NCI-H2029 treated with DMSO at 0.1 percent for 48 hours (cell line): ENCODE measurements at places on chromosomes 1 and 21.
A peak's percentile ranks its signal among the peaks of the same experiment; 100 is the strongest.

- no peak for DNase-seq
Measured at GRCh38 chr1:81797701-81798100, 3.0 kb upstream of the ADGRL2 start.

- DNase-seq: no peak
Measured at GRCh38 chr1:6601923-6602668, 573 bp downstream of the KLHL21 start.

- DNase-seq: no peak
Measured at GRCh38 chr1:86965012-86965826, 50.8 kb downstream of the HS2ST1 start.

- no peak for DNase-seq
Measured at GRCh38 chr1:151060657-151061421, 642 bp downstream of the MLLT11 start.

GRCh38 chr1:245856944-245857531 lies 650.0 kb downstream of the SMYD3 start:
- DNase-seq: no peak

DNA sequence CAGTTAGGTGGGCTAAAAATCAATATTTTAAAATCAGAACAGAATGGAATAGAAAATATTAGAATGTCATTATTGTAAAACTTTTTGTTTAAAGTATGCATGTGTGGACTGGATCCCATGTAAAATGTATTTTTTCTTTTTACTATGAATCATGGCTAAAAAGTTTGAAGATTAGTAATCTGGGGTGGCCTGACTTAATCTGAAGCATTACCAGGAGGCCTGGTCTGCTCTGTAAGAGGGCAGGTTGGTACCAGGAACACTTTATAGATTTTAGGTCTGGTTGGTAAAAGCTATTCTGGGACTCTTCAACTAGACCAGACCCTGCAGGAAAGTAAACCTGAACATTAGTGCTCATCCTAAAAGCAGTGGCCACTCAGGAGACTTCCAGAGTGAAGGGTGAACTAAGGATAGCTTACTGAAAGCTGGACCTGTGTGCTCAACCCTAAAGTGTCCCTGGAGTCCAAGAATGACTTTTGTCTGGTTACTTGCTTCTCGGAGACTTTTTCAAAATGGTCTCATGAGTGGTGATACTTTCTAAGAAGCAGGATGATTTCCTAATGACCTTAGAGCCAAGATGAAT lies 16.5 kb downstream of the RGL1 start:
- DNase-seq: no peak

DNA sequence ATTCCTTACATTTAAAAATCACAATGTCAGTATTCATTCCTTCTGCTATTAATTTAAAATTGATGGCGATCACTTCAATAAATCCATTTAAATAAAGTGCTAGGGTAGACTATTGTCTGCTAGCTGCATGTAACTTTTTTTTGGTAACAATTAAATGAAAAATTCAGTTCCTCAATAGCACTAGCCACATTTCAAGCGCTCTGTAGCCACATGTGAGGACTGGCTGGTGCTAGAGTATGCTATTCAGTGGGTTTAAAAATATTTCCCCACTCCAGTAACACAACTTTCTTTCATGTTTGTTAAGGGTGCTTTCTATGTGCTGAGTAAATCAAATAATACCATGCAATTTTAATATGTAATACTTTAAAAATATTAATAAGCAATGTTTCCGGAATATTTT lies 108.2 kb downstream of the LTN1 start:
- DNase-seq: no peak

GRCh38 chr1:159113596-159114433 lies 37.2 kb upstream of the AIM2 start:
- DNase-seq: no peak

DNA sequence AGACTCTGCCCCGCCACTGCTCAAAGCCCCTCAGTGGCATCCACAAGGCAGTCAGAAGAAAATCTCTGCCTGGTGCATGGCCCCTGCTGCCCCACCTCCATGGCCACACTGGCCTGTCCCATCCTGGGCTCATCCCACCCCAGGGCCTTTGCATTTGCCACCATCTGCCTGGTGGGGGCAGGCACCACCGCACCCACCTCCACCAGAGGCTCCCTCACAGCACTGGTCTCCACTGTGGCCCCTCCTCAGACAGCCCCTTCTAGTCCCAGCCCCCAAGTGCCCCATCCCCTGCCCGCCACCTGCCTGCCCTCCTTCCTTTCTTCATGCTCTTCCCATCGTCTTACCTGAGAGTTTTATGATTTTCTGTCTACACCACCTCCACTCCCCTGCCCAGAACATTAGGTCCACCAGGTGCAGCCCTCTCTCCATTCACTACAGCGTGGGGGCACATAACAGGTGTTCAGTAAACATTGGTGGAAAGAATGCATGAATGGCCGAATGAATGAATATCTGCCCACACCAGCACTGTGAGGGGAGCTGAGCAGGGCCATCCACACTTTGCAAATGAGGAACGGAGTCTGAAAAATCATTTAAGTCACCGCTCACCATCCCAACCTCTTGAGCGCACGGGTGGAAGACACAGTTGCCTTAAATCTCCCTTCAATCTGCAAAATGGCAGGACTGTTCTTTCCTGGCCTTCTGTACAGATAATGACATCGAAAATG lies 2.1 kb downstream of the PRDM15 start:
- no peak for DNase-seq

DNA sequence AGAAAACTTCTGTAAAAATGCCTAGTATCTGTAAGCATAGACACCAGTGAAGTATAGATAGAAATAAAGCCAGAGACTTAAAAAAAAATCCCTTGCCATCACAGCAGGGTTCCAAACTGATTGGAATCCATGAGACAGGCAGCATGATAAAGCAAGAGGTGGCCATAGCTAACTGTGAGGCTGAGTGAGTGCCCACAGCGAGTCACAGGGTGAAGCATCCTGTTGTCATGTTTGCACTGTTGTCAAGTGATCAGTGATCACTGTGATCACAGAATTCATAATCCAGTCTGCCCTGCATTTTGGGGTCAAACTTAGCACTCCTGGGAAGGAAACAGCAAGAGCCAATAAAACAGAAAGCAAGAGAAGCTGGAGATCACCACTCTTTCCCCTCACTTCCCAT lies 33.3 kb downstream of the LRRC8B start:
- no peak for DNase-seq

GRCh38 chr1:51679435-51679834 lies 62.5 kb downstream of the OSBPL9 start:
- DNase-seq: no peak

GRCh38 chr1:79738101-79738500 lies 731.6 kb upstream of the ADGRL4 start:
- no peak for DNase-seq

DNA sequence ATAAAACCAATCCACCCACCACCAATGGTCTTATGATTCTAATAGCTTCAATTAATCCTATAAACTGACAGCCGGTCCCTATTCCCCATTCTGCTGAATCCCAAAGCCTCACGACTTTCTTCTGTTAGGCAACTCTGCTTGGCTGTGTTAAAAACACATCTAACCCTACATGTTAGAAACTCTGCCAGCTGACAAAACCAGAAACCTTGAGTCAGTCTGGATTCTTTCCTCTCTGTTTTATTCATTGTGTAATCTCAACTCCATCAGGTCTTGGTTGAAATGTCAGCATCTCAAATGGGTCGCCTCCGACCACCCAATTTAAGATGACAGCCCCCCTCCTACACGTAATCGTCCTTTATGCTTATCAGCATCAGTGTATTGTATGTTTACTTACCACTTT lies 312.1 kb downstream of the DISC1 start:
- no peak for DNase-seq

DNA sequence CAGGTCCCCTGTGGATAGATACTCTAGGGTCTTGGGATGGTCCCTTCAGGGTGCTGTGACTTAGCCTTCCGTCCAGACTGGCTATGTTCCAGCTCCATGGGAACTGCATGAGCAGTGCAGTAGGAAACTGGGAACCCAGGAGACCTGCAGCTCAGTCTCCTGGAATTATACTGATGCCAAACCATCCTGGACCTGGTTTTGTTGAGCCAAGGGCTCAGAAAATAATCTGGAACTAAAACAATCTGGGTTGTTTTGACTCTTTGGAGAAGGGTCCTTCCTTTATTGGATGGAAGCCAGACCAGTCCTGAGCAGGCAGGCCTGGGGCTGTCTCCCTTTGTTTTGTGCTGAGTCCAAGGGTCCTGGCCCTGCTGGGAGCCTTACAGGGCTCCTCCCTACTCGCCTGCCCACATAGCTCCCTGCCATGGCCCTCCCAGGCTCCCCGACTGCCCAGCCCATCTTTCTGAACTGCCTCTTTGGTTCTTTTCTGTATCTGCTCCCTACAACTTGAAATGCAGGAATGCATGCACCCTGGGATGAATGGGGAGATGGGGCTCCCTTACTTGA lies 1.2 kb downstream of the IPO13 start:
- DNase-seq: no peak

GRCh38 chr1:18062185-18062584 lies 45.4 kb upstream of the IGSF21 start:
- DNase-seq: no peak

DNA sequence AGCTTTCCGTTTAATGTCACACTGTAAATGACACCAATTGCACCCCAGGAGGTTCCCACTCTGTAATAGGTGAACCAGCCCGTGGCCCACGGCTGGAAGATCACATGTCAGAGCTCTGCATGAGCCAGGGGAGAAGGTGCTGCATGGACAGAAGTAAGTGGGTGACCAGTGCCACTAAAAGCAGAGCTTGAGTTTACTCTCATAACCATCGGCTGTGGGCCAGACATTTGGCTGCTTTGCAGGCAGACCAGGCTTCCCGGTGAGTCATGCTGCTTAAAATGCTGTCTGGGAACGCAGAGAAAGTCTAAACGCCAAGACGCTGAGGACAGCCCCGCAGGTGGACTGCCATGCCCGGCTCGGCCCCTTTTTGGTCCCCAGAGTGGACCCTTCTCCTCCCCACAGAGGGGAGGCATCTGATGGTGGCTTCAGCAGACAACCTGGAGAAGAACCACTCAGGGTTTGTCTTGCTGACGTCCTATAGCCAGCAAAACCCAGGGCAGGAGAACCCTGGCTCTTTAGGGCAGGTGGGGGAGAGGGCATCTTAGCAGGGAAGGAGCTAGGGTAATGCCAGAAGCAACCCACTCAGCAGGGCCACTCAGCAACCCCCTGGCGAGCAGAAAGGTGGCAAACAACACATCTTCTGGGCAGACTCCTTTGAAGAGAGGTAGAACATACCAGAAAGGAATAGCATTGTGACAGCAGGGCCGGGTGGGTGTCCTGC lies 7.3 kb downstream of the KIAA2013 start:
- no peak for DNase-seq

GRCh38 chr1:48246727-48247126 lies 24.2 kb downstream of the SLC5A9 start:
- peak; percentile 95 for DNase-seq

DNA sequence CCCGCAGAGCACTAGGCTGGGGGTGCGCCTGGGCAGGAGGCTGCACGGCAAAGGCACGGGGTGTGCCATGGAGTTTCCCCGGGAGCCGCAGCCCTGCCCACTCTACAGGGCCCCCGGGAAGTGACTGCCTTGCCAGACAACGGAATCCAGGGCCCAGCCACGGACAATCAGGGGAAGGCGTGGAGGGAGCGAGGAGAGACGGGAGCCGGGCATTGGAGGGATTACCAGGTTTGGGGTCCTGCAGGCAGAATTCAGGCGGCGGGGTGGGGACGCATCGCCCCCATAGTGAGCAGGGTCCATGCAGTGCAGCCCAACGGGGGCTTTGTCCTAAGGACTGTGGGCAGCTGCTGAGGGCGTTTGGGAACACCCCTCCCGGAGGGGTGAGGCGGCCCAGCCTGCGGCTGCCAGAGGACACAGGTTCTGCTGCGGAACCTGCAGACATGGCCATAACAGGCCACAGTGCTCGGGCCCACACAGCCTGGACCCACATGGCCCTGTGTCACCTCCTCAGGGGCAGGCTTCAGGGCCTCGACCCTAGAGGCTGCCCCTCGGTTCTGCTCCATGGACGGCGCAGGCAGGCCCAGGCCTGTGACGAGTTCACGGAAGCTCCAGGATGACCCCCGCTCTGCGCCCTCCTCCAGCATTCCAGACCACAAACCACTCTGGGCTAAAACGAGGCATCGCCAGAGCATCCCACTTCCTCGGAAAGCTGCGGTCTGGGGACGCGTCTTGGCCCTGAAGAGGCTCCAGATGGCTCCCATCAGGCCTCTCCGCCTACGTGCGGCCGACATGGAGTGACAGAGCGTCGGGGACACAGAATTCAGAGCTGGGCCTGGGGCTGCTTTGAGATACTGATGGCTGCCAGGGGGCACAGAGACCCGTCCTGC lies 54.5 kb downstream of the COL6A1 start:
- DNase-seq: no peak

GRCh38 chr21:36504067-36505058 lies 24.4 kb upstream of the CLDN14 start:
- DNase-seq: peak; percentile 67

DNA sequence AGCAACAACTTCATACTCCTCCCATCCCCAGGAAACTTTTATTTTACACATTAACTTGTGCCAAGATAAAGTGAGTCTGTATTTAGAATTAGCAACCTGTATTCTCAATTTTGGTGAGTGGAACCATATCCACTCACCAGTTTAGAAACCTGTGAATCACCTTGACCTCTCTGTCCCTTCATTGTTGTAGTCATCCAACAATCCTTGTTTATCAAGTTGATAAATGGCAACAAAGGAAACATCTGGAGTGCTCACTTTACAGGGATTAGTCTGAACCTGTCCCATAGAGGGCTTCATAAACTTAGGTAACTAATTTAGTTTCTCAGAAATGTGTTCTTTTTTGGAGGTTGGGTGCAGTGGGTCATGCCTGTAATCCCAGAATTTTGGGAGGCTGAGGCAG lies 3.9 kb upstream of the CLSPN start:
- no peak for DNase-seq

- DNase-seq: no peak
Measured at GRCh38 chr1:12333036-12333785, 103.4 kb downstream of the VPS13D start.

DNA sequence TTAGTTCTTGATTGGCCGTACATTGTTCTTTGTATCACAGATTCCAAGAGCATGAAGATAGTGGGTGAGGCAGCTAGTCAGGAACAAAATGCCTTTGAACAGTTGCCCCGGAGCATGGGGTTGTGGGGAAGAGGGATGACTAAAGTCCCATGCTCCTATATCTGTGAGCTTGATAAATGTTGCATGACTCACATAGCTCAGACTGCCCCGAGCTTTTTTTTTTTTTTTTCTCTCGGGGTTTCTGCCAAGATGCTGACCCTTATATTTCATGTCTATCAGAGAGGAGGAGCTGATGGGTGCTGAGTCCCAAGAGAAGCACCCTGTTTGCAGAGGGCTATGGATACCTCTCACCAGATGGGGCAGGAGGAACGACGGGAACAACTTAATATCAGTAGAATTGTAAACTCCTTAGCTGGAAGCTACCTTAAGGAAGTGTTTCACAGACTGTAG lies 40.6 kb downstream of the SRRM1 start:
- no peak for DNase-seq

- no peak for DNase-seq
Measured at GRCh38 chr1:201013031-201013485, 10.5 kb downstream of the KIF21B start.

GRCh38 chr1:162110910-162111309 lies 41.4 kb downstream of the NOS1AP start:
- DNase-seq: no peak

DNA sequence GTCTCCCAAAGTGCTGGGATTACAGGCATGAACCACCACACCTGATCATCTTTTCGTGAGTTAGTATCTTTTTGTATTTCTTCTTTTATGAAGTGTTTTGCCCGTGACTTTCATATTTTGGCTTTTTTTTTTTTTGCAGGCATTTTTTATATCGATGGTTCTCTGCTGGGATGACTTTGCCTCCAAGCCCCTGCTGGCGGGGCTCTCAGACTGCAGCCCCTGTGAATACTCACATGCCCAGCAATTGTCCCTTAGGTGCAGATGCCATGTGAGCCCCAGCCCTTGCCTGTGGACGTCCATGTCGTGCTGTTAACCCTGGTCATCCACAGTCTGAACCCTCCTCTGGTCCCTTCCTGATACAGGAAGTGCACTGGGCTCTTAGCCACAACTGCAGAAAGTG lies 21.7 kb downstream of the CRYAA start:
- no peak for DNase-seq
